ENCODE measurements at places on chromosomes 5 and 9.

DNA sequence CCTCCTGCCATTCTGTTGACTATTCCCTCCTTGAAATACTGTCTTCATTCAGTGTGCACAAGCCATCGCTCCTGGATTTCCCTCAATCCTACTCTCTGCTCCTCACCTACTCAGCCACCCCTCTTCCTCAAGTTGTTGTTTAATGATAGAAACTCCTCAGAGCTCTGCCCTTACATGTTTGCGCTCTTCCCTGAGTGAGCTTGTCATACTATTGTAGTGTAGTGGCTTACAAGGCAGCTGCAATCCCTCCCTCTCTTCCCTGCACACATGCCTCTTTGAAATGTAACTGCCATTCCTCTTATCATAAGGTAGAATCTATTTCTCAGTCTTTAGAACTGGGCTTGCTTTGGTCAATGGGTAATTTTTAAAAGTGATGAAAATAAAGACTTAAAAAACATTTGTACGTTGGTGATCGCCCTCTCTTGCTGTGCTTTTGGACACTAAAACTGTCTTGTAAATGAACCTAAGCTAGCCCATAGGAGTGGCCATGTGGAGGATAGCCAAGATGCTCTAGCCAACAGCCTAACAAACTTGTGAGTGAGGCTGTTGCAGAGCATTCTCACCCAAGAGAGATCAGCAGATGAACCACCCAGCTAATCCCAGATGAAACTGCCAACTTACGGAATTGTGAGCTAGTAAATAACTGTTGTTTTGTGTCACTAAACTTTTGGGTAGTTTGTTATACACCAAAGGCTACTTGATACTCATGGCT, 18.1 kb upstream of the SMAD5 start:
- DNase-seq: no peak

GRCh38 chr5:22708770-22709328, 144.3 kb downstream of the CDH12 start:
- DNase-seq: no peak

DNA sequence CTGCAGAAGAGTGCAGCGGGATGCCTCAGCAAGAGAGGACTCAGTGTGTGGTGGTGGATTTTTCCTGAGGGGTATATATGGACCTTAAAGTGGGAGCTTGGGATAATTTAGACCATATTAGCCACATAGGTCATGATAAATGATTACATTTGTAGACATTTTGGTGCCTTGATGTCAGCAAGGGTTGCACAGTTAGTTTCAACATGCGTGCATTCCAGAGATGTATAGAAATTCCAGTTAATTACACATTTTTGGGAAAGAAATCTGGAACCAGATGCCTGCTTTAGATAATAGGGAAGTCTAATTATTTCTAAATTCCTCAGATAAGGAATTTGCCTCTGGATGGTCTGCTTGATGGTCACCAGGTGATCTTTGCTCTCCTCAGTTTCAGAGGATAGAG, 440.6 kb upstream of the PAPPA start:
- DNase-seq: no peak

DNA sequence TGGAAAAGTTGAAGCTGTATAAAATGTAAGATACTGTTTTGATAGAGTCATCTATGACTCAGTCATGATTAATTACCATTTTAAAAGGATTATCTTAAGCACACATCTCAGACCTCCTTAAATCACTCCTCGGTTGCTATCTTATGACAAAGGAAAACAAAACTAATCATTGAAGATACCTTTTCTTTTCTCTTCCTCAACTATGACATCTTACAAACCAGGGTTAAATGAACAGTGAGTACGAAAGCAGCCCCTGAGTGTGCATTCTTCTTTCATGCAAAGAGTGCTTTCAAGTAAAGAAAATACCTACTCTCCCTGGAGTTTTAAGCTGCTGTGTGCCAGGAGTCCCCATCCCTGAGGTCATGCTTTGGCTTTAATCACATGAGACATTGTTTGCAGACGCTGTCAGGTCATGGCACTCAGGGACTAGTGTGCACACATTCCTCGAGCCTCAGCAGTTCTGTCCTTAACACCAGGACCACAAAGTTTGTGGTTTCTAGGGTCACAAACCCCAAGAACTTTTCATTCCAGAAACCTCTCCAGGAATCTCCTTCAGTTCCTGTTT, 86.7 kb upstream of the ICE1 start:
- DNase-seq: peak; percentile 91

- no peak for DNase-seq
Observed at GRCh38 chr9:12166518-12166917, 526.7 kb upstream of the TYRP1 start.

DNA sequence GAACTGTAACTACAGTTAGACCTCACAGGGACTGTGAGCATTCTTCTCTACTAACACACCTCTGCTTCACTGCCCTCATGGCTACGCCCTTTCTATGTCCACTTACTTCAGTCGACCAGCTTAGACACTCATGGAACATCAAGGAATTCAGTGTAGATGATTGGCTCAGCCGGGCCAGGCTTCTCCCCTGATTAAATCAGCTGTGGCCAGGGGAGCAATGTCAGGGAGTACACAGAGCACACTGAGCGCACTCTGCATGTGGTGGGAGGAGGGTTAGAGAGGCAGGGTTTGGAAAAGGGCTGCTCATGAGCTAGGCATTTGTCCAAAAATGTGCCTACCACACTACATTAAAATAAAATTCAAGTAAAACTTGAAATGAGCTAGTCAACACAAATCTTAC, 400.5 kb downstream of the ARRDC3 start:
- DNase-seq: no peak

GRCh38 chr5:59765446-59765845, 128.1 kb downstream of the PDE4D start:
- DNase-seq: no peak

- DNase-seq: peak; percentile 29
Observed at GRCh38 chr5:178416919-178417318, 173.3 kb downstream of the COL23A1 start.

GRCh38 chr9:120985819-120986222, 59.2 kb upstream of the TRAF1 start:
- DNase-seq: peak; percentile 51

DNA sequence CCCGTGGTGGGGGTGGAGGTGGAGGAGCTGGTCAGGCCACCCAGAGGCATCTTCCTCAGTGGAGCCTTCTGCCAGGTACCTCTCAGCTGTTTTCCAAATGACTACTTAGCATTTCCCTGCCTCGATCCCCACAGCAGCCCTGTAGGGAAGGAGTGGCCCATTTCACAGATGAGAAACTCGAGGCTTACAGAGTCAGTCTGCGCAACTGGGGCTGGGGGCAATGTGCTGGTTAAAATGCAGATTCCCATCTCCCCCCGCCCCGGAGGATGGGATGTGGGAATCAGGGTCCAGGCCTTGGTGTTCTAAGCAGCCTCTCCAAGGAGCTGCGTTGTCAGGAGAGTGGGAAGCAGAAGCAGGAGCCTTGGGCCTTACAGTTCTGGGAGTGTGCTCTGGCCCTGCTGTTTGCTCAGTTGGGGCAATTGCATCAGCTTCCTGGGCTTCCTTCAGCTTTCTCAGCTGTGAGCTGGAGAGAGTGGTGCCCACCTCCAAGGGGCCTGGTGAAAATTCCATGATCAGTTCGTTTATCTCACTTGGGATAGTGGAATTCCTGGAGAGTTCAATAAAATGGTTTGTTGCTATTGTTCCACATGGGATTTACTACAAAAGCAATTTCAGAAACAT, 19.4 kb downstream of the ERGIC1 start:
- DNase-seq: peak; percentile 50

- DNase-seq: no peak
Observed at GRCh38 chr9:17484906-17485305, 94.0 kb upstream of the SH3GL2 start.

GRCh38 chr5:142276517-142276916, 48.3 kb downstream of the SPRY4 start:
- DNase-seq: no peak

DNA sequence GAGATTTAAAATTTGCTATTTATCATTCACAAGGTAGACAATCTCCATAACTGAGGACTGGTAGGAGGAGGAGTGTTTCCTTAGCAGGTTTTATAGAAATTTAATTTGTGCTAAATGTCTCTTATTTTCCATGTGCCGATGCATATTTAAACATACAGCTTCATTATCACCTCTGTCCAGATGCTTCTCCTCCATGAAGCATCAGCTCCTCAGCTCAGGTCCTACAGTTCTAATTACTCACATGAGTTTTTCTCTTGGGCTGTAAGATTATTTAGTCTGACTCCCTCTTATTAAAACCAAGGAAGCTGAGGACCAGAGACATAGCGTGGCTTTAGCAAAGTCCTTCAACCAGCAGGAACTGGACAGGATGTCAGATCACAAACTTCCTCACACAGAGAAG, 300.2 kb upstream of the PANK3 start:
- no peak for DNase-seq

DNA sequence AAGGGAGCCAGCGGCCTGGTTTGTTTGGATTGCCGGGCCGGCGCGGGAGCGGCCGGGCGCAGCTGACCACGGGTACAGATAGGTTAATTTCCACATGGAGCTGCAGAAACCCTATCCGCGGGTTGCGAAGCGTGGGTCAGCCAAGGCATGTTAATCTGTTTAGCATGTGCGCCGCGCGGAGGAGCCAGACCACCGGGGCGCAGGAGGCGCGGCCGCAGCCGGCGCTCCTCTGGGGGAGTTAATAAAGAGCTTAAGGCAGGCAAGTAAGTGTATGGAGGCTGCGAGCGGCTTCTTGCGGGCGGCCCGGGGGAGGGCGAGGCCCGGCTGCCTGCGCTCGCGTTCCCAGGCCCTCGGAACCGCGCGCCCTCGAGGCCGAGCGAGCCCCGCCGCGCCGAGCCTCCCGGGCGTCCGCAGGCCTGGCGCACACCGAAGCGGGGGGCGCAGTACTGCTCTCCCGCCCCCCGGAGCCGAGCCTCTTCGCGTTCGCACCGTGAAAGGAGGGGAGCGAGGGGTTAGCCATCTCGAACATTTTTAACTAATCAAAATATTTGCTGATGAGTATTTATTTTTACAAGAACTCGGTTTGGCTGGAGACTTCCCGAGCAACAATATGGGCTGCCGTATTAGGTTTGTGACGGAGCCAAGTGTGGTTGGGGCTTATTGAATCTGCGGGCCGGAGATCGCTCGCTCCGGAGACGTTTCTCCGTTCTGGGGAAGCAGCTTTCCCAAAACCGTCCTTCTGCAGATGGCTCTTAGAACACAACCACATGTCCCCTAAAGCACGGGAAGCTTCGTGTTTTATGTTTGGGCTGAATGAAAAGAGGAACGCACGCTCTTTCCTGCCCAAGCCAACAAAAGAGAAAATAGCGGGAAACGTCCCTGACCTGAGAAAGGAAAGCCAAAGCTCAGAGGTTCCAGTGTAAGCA, 28.8 kb downstream of the FOXD1 start:
- peak; percentile 67 for DNase-seq

GRCh38 chr9:134634176-134634575, 7.4 kb upstream of the COL5A1 start:
- DNase-seq: no peak

- DNase-seq: peak; percentile 66
Observed at GRCh38 chr5:93076096-93076495, 504.9 kb downstream of the NR2F1-AS1 start.

- DNase-seq: no peak
Observed at GRCh38 chr5:15472116-15472515, 27.9 kb upstream of the FBXL7 start.

DNA sequence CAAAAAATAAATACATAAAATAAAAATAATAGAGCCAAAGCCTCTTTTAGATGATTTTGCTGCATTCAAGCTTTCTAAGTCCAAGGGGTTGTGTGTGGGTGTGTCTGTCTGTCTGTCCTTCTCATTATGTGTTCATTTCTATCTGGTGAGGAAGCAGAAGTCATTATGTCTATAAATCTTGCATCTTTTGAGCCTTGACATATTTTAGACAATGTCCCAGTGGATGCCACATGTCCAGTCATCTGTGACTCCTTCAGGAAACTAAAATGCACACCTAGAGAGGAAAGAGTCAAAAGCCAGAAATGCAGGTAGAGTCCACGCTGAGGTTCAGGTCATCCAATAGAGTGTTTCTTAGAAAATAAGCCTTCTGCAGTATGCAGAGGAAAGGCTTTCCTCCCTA, 80.9 kb downstream of the GALNT10 start:
- DNase-seq: no peak

- peak; percentile 25 for DNase-seq
Observed at GRCh38 chr5:145157841-145158240, 677.3 kb downstream of the PRELID2 start.

DNA sequence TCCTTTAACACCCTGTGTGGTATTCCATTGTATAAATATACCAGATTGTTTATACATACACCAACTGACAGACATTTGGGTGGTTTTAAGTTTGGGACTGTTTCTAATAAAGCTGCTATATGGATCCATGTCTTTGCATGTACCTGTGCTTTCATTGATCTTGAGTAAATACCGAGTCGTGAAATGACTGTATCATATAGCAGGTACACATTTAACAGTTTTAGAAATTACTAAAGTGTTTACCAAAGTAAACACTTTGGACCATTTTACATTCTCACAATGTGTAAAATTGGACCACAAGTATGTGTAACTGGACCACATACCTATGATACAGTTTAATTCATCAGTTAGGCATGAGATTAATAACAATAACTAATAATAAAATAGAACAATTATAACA, 175.2 kb downstream of the FBXL17 start:
- no peak for DNase-seq

DNA sequence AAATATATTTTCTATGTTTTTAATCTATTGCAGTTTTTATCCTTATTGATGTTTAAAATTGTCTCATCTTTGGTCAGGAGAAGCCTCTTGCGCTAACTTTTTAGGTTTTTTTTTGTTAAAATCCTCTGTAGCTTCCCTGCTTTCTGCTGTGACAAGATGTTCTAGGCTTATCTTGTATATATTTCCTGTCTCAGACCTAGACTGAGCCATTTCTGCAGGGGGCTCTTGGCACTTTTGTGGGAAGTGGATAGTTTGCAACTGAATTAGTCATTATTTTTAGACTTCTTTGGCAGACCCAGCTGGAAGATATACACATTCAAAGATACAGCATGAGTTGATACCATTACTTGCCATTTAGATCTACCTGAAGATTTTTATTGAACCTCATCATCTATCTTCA, 28.8 kb downstream of the TCERG1 start:
- no peak for DNase-seq

DNA sequence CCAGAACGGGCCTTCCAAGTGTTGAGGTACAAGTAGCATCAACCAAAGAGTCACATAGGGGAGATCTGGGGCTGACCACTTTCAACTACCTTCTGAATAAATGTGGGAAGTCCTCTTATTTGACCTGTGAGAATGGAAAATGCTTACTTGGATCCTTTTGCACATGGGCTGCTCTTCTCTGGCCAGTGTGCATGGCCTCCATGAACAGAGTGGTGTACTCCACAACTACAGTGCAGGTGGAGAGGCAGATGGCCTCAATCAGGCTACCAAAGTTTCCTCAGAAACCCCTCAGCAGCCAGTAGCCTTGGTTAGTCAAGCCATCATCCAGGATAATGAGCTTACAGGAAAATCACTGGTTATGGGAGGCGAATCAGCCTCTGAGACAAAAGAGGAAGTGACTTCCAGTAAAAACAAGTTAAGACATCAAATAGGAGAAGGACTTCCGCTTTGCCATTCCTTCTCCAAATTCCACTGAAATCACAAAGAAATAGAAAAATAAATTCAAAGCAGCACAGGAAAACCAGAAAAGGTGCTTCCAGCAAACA, 18.3 kb upstream of the FCHO2 start:
- no peak for DNase-seq

GRCh38 chr5:150485693-150486401, 22.1 kb upstream of the NDST1 start:
- peak; percentile 54 for DNase-seq

- no peak for DNase-seq
Observed at GRCh38 chr5:58582019-58582802, 664 bp upstream of the RAB3C start.

GRCh38 chr5:180034564-180034963, 37.0 kb downstream of the RNF130 start:
- peak; percentile 48 for DNase-seq
